Activated CD4-positive, alpha-beta T cell treated with anti-CD3 and anti-CD28 coated beads, Interleukin-2, amount 10 ng/mL, durations not matched to agents 7 days and 5 days (primary cell): ENCODE measurements at places on chromosomes 4 and X.

GRCh38 chr4:127084666-127085065, 548.1 kb upstream of the INTU start:
- DNase-seq: no peak

DNA sequence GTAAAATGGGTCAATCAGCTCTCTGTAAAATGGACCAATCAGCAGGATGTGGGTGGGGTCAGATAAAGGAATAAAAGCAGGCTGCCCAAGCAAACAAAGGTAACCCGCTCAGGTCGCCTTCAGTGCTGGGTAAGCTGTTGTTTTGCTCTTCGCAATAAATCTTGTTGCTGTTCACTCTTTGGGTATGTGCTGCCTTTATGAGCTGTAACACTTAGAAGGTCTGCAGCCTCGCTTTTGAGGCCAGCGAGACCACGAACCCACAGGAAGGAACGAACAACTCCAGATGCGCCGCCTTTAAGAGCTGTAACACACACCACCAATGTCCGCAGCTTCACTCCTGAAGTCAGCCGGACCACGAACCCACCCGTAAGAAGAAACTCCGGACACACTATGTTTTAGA, 11.5 kb upstream of the CAMK2D start:
- DNase-seq: peak; percentile 11

DNA sequence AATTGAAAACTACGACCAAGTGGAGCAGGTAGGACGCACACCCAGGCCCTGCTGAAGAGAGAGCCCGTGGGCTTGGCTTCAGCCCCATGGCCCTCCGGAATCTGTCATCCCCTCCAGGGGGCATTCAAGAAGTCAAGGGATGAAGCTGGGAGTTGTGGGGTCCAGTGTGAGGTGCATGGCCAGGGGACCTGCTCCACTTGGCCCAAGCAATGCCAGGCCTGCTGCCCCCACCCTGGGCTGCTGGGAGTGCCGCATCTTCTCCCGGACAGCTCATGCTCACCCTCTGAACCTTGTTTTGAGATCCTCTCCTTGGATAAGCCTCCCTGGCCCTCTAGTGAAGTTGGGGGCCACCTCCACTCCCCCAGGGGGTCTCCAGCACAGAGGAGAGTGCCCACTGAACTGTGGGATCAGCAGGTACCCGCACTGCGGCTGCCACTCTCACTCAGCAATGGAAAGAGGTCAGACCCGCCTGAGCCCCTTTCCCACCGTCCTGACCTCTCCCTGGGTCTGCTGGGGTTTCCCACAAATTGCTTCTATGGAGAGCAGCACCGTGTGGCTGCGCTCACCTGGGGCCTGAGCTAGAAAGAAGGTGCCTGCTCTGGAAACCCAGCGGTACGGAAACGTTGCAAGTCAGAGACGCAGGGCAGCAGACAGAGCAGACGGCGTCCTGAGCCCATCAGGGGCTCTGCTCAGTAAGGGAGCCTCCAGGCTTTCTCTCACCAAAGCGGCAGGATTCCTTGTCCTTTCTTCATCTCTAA, 5.0 kb upstream of the ABLIM2 start:
- no peak for DNase-seq

DNA sequence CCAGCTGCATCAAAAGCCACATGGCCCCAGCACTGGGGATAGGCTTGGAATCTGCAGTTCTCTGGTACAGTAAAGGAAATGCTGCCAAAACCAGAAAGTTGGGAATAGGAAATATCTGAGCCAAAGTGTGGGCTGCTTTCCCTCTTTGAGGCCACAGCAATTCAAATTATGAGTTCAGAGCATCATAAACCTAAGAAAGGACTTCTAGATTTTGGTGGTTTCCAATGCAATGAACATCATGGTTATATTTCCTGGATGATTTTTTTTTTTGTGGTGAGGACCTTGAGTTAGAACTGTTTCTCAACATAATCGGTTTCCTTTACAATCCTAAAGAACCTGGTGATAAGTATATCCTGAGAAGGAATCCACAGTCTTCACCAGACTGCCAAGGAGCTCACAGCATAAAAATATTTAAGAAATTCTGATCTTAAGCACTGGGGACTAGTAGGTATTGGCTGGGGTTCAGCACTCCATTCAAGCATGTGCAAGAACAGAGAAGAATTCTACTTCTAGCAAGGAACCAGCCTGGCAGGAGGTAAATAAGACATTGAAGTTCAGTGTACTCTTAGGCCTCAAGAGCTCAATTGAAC, 29.8 kb upstream of the ARHGAP24 start:
- no peak for DNase-seq

DNA sequence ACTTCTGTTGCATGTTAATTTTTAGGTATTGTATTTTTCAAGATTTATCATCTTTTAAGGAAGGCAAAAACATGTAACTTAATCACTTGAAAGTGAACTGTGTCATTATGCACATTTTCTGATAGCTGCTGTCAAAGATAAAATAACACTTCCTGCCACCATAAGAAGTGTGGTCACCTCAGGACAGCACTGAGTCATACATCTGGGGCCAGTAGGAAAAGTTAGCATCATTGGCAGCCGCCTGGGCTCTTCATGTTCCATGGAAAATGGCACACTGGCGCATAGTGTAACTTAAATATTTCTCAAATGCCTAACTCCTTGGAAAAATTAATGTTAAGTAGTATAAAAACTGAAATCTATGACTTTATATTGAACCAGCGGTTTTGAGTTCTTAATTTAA, 24.2 kb downstream of the CNKSR2 start:
- DNase-seq: no peak
